ENCODE measurements at places on chromosomes 1 and 21. TPM values are rescaled to one million over a fixed set of nuclear protein-coding genes. Genes with fewer than 3 reads are reported as not detected.

- no peak for DNase-seq
Observed at GRCh38 chr1:68347415-68347814, 102.3 kb downstream of the RPE65 start.

GRCh38 chr1:234921266-234922062, 207.2 kb downstream of the TOMM20 start:
- no peak for DNase-seq

- DNase-seq, result no peak
Observed at GRCh38 chr1:54510715-54511270, 37.2 kb upstream of the ACOT11 start.

DNA sequence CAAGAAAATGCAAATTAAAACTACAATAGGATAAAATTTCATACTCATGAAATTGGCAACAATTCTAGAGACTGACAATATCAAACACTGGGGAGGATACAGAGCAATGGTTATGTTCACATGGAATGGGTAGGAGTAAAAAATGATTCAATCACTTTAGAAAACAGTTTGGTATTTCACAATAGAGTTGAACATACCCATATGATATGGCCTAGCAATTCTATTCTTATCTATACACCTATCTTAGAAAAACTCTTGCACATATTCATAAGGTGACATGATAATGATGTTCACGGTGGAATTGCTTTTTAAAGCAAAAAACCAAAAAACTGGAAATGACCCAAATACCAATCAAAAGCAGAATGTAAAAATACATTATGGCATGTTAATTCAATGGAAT, 28.7 kb downstream of the PHC2 start:
- DNase-seq, result no peak

- no peak for DNase-seq
Observed at GRCh38 chr1:201740086-201740541, 88.8 kb upstream of the IPO9 start.

DNA sequence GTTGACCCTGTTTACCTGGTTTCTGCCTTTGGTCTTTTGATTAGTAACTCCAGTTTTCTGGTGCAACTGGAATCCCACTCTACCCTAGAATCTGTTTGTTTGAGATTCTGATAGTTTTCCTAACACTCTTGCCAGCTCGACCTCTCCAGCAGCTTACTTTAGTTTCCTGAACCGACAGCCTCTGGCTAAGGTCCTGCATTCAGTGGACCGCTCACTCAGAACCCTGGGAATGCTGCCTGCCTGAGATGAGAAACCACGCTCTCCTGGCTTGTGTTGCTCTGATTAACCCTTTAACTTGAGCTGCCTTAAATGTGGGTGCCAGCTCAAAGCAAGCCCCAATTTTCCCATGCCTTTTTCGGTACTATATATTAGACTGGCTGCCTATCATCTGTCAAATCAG, 45.3 kb upstream of the SIPA1L2 start:
- no peak for DNase-seq

DNA sequence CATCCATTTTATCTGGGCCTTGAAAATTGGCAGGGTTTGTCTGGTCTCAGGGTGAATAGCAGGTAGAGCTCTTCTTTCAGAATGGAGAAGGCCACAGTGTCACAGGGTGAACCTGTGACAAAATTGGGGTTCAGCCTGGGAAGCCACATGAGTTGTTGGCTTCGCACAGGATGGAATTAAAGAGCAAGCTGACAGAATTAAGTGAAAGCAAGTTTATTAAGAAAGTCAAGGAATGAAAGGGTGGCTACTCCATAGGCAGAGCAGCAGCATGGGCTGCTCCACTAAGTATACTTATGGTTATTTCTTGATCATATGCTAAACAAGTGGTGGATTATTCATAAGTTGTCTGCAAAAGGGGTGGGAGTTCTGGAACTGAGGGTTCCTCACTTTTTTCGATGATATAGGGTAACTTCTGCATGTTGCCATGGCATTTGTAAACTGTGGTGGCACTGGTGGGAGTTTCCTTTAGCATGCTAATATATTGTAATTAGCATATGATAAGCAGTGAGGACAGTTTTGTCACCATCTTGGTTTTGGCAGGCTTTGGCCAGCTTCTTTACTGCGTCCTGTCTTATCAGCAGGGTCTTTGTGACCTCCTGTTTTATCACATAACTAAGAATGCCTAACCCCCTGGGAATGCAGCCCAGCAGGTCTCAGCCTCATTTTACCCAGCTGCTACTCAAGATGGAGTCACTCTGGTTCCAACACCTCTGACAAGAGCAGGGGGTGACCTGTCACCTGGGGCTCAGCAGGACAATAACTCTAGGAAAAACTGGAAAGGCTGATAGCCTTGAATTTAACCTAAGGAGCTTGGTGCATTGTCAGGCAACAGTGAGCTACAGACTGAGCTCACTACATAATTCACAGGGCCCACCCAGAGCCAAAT, 5.1 kb downstream of the IFNAR2 start:
- DNase-seq, result no peak

GRCh38 chr1:49125746-49126145, 349.1 kb upstream of the BEND5 start:
- no peak for DNase-seq

DNA sequence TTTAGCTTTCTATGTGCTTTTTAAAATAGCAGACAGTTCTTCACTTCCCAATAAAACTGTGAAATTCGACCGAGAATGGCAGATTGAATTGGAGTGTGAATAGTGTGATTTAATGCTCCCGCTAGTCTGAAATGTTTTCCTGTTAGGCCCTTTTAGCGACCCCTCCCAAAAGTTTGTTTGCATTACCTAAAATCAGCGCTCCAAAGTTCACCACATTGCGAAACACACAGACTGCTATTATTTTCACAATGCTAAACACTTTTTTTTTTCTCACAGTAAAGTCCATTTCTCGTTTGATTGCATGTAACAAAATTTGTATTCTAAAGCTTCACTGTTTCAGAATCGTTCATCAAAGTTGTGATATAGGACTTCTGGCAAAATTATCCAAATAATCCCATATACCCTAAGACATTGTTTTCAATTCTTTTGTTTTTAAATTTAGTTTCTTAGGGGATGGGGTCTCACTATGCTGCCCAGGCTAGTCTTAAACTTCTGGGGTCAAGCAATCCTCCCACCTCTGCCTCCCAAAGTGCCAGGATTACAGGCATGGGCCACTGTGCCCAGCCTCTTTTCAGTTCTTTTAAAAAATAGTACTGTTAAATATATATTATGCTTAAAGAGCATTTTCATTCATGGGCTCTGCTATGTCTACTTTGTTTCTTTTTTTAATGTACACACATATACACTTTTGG, 76.5 kb upstream of the USH2A start:
- DNase-seq, result no peak

DNA sequence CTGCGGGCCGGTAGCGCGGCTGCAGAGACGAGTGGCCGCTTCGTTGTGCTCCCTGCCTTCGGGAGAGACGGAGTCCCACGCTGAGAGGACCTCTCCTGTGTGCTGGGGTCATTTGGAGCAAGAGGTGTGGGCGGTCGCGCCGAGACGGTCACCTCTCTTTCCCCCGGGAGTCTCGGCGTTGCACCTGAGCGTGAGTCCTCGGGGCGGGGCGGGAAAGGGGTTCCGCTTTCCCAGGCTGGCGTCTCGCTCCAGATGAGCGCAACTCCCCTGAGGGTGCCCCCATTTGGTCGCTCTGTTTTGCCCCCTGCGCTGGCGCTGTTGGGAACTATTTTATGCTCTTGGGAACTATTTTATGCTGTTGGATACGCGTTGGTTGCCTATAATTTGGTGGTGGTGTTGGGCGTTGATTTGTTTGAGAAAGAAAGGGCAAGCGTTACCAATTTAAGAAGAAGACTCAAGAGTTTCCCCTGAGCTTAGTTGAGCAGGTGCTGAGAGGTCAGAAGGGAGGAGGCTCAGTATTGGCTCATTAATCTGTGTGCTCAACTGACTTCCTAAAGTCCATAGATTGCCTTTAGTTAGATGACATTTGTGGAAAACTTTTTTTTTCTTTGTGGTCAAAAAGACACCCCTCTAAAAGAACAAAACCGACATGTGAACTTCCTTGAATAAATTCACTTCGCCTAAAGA, 683 bp downstream of the LRRC8B start:
- no peak for DNase-seq

OLIG2 gene
- total RNA-seq, result not detected

GRCh38 chr1:204904228-204904810, 33.7 kb downstream of the NFASC start:
- no peak for DNase-seq

GRCh38 chr1:77316006-77316405, 34.2 kb downstream of the AK5 start:
- DNase-seq, result no peak

DNA sequence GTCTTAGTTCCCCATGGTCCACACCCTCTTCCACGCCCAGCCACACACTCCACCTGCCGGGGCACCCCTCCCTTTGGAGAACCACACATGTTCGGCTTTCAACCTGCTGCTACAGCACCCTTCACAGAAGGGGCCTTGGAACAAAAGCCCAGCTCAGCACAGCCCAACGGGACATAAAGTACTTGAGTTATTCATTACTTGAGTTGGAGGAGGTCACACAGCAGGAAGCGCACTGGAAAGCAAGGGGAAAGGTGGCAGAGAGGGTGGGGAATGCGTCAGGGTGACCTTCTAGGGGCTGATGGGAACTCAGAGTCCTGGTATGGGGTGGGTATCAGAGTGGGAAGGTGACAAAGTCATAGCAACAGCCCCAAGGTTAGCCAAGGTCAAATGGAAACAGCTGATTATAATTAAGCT, 3.0 kb upstream of the ATP1B1 start:
- no peak for DNase-seq
